Stimulated activated CD8-positive, alpha-beta memory T cell treated with anti-CD3 and anti-CD28 coated beads, Interleukin-4, amount 100 ng/mL, for 48 hours (primary cell): ENCODE measurements at places on chromosomes 16 and 17.

- DNase-seq, result no peak
These were observed 360.6 kb upstream of the SOX9 start for GRCh38 chr17:71760062-71760720.

DNA sequence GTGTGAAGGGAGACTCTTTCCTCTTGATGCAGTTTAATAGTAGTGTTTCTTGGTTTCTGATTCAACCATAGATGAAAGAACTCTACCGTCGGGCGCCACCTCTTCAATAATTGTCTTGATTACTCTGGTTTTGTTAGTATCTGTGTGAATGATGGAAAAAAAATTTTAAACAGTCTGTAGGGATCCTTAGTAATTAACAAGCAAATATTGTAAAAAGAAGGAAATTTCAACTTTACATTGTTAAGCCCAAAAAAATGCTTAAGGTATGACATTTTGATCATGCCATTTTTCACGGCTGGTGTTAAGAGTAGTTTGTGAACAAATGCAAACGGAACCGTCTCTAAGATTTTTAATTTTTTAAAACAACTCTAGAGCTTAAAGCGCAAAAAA, 4.1 kb downstream of the KRT10 start:
- no peak for DNase-seq

DNA sequence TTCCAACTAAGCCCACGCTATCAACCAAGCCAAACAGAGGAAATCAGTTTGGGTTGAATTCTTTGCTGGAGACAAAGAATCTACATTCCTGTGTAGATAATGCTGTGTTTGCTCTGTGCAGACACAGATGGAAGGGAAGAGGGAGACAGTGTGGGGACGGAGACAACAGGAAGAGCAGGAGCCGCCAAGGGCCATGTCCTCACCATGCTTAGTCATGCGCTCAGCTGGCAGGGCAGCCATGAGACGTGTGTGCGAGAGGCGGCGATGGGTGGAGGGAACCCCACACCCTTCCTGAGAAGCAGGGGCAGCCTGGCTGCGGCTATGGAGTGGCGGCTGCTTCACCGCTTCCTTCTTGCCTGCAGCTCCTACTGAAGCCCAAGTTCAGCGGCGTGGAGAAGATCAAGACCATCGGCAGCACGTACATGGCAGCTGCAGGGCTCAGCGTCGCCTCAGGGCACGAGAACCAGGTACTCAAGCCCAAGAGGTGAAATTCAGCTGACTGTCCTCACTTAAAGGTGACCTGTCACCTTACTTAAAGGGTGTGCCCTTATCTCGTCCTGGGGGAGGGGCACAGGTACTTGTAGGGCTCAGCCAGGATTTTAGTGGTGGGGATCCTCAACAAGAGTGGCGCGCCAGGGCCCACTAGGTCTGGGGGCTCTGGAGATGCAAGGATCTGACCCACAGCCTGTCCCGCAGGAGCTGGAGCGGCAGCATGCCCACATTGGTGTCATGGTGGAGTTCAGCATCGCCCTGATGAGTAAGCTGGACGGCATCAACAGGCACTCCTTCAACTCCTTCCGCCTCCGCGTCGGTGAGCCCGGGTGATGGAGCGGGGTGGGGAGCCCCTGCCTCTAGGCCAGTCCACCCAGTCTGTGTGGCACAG, 47.5 kb downstream of the ADCY7 start:
- peak; percentile 43 for DNase-seq

GRCh38 chr17:29838961-29839360, 91.1 kb downstream of the SSH2 start:
- no peak for DNase-seq

GRCh38 chr17:63682981-63683380, 16.9 kb downstream of the LIMD2 start:
- no peak for DNase-seq

DNA sequence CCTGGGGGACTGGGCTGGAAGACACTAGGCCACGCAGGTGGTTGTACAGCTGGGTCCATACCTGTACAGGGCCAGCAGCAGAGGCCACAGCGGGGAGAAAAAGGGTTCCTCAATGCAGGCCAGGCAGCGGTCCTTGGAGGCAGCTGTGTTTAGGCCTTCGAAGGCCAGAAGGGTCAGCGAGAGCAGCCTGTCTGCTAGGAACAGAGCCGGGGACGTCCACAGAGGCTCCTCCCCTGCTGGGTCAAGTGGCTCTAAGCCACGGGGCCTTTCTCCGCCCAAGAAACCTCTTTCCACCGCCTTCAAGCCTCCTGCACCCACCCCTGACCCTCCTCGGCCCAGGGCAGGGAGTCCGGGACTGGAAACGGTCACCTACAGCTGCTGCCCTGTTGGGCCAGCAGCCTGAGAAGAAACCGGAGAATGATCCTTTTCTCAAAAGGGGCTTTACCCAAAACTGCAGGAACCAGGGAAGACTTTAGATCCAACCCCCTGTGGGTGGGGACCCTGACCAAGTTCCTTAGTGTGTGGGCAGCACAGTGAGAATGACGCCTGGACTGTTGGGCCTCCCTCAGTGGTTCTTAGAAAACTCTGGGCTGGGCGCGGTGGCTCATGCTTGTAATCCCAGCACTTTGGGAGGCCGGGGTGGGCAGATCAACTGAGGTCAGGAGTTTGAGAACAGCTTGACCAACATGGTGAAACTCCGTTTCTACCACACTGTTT, 8.4 kb upstream of the SPATA2L start:
- DNase-seq, result no peak

DNA sequence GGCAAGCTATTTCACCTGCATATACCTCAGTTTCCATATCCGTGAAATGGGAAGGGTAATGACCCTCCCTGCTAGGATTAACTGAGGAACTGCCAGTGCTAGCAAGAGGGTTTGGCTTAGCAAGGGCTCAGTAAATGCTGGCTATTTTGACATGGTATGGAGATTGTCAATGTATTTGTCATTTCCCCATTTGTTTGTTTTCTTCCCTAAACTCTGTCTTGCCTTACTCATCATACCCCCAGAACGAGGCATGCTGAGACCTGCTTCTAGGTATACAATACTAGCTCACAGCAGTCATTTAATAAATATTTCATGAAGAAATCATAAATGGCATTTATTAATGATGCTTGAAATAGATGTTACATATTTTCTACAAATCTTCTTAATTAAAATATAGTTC, 124.0 kb downstream of the DYNLRB2 start:
- no peak for DNase-seq

GRCh38 chr17:18144855-18145254, 36.3 kb downstream of the MYO15A start:
- no peak for DNase-seq

GRCh38 chr17:49401971-49402611, 12.6 kb downstream of the PHB1 start:
- DNase-seq, result no peak

- no peak for DNase-seq
These were observed 245 bp upstream of the RNF227 start for GRCh38 chr17:7916385-7916682.

DNA sequence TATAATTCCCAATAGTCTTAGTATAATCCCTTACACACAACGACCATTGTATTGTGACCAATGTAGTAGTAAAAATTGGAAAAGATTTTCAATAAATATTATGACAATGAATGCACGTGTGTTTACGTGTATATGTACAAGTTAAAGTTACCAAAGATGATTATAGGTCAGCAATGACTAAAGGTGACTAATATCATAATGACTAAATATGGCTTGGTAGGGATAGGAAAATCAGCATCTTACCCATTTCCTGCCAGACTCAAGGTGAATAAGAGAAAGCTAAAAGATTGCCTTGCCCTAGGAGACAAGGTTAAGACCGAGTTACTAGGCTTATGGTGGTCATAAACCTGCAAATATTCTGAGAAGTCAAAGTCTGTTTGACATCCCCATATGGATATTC, 34.4 kb downstream of the CPD start:
- no peak for DNase-seq

GRCh38 chr17:42409523-42410318, 13.3 kb downstream of the CAVIN1 start:
- DNase-seq, result no peak

DNA sequence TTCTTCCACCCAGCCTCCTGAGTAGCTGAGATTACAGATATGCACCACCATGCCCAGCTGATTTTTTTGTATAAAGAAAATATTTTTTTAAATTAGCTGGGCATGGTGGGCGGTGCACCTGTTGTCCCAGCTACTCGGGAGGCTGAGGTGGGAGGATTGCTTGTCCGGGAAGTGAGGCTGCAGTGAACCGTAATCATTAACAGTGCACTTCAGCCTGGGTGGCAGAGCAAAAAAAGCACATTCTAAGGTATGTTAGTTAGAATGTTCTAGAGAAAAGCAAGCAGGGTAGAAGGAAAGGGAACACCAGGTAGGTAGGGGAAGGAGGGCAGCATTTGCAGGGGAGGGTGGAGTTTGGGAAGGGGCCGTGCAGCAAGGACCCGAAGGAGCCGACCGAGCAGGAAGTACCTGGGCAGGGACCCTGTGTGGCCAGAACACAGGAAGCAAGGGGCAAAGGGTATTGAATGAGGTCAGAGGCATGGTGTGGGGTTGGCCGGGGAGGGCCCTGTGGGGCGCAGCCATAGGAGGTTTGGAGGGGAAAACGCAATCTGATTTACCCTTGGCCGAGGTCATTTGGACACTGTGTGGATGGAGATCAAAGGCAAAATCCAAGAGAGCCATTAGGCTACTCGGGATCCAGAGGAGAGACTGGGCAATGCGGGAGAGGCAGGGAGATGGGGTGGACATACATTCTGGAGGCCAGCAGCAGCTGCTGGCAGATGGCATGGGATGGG, 2.3 kb downstream of the C17orf99 start:
- no peak for DNase-seq

DNA sequence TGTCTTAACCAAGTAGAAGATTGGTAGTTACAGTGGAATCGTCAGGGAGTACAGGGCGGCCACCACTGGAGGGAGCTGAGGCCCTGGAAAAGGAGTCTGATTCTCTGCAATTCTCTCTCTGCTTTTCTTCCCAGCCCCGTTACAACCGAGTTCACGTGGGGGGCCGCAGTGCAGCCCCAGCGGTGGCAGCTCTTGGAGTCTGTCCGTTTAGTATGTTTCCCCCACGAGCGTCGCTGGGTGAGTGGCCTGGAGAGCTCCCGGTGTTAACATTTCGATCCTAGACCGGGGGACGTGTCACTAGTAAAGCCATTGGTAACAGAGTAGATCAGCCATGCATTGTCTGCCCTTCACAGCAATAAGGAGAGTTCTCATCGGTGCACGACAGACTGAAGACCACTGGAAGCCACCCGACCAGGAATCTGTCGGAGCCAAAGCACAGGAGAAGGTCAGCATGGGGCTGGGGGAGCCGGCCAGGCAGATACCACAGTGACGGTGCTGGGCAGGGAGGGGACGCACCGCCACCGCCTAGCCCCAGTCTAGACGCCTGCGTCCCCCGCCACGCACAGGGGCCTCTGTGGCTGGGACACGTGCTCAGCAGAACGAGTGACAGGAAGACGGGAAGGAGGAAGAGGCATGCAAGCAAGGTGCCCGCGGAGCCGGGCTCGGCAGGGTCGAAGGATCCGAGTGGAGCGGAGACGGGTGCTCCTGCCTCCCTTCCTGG, 15.7 kb downstream of the SLC16A3 start:
- DNase-seq, result peak; percentile 57

DNA sequence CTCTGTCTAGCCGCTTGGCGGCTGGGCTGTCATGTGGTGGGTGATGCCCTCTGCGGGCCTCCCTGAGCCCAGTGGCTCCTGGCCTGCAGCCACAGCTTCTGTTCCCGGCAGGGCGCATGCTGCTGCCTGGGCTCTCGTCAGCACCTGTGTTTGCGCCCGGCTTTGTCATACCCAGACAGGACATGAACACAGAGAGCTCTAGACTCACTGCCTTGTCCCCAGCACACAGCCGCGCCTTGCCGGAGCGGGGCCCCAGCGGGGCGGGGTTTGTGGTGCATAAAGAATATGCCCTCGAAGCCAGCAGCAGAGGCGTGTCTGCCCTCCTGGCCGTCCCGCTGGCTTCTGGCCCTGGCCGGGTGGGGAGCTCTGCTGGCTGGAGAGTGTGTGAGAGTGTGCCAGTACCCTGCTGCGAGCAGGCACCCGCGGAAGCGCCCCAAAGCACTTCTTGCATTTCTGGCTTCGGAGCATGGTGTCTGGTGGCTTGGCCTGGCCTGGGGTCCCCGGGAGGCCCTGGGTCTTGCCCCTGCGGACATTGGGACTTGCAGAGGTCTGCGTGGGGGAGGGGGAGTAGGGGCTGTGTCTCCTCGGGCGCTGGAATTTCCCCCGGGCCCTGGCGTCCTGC, 14.4 kb downstream of the ASPSCR1 start:
- no peak for DNase-seq

DNA sequence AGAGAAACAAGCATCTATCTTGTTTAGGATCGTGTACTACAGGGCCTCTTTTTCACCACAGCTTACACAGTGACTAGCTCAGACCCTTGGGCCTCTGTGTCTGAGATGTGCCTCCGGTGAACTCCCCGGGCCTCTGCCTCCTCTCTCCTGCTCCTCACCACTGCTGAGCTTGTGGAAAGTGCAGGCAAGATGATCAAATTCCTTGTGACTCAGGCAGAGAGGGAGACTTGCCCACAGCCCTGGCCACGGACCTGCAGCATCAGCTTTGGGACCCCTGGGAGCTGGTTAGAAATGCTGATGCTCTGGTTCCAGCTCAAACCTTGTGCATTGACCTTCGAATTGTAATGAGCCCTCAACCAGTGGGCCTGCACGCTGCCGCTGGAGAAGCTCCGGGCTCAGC, 79.8 kb downstream of the ZDHHC7 start:
- DNase-seq, result no peak

DNA sequence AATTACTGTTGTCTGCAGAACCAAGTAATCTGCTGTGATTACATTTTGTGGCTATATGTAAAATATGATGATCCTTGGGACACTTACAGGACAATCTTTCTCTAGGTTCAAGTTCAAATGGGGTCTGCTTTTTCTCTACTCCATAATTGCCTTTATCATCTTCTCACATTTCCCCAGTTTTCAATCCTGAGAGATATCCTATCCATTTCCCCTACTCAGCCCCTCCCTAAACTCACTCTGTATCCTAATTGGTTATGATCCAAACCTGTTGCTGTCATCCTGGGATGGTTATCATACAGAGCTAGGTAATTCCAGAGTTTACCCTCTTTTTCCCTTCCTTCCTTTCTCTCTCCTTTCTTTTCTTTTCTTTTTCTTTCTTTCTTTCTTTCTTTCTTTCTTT, 100.5 kb upstream of the ELAC2 start:
- no peak for DNase-seq

GRCh38 chr17:55273579-55274354, 9.0 kb downstream of the HLF start:
- no peak for DNase-seq

DNA sequence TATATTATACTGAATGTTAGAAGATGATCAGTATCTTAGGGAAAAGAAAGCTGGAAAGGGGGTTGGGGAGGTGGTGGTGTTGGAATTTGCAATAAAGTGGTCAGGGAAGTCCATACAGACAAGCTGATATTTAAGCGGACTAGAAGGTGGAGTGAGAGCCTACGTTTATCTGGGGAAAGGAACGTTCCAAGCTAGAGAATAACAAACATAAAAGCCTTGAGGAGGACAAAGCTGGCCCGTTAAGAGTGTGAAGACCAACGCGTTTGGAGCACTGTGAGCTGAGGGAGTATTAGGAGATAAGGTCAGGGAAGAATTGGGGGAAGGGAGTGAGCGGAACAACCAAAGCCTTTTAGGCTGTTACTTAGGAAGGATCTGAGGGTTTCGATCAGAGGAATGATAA, 1.4 kb downstream of the DDX42 start:
- DNase-seq, result no peak

- DNase-seq, result no peak
These were observed 188.8 kb upstream of the FOXF1 start for GRCh38 chr16:86321491-86321890.
